ENCODE measurements at places on chromosomes 11 and 22. TPM values are rescaled to one million over a fixed set of nuclear protein-coding genes. Genes with fewer than 3 reads are reported as not detected.

The MS4A6A gene
- total RNA-seq = 341 TPM

The KCNE3 gene
- total RNA-seq = 3.6 TPM

The EIF1AD gene
- total RNA-seq = 31.0 TPM

The DBX1 gene
- not detected for total RNA-seq

The CCDC73 gene
- total RNA-seq = not detected

The PANX3 gene
- not detected for total RNA-seq

The LRRC10B gene
- total RNA-seq = not detected

GRCh38 chr11:134644476-134645456 is 232.7 kb upstream of the B3GAT1 start:
- no peaks in the 10 kb centered on the region for H3K27me3 ChIP-seq
- DNase-seq = no peak
- H3K4me1 ChIP-seq = no peaks in the 10 kb centered on the region
- no peak overlapping the region for H3K4me3 ChIP-seq
- no peaks in the 10 kb centered on the region for H3K36me3 ChIP-seq

- H3K4me1 ChIP-seq = no peaks in the 10 kb centered on the region
- DNase-seq = no peak
- no peak overlapping the region for H3K27ac ChIP-seq
- no peak overlapping the region for H3K4me3 ChIP-seq
These were observed 126.3 kb downstream of the SLC1A2 start for GRCh38 chr11:35293035-35293434.

DNA sequence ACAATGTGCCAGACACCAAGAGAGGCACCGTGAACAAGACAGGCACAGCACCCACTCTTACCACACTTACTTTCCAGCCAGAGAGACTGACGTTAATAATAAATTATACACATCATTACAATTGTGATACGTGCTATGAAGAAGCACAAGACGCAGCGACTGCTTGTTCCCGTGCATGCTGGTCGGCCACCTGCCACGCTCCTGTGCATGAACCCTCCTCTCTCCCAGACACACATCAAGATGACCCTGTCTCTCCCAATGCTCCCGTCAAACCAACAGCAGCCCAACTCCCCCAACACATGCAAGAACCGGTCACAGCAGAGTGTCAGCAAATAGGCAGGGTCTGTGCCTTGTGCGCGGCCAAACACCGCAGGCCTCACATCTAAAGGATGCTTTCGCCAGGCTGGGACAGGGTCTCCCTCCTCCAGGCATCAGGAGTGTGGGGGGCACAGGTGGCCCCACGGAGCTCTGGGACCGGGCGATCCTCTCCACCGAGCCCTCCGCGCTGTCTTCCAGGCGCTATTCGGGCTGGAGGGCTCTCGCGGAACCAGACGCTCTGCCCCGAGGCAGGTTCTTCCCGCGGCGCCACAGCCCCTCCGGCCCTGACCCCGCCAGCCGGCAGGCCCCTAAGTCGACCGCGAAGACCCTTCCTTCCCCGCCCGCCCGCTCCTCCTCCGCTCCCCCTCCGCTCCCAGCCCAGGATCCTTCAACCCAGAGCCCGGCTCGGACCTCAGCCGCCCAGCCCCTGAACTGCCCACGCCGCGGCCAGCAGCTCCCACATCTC is 533 bp downstream of the SERGEF start:
- DNase-seq = no peak
- H3K27me3 ChIP-seq = no peaks in the 10 kb centered on the region
- H3K4me3 ChIP-seq = peak overlapping the region; percentile 73
- H3K4me1 ChIP-seq = no peaks in the 10 kb centered on the region
- no peaks in the 10 kb centered on the region for H3K36me3 ChIP-seq
- H3K27ac ChIP-seq = peak overlapping the region; percentile 93

GRCh38 chr11:1825039-1825740 is 9.6 kb upstream of the SYT8 start:
- H3K4me3 ChIP-seq = no peak overlapping the region
- H3K36me3 ChIP-seq = no peaks in the 10 kb centered on the region
- no peaks in the 10 kb centered on the region for H3K27me3 ChIP-seq
- no peak overlapping the region for H3K27ac ChIP-seq

GRCh38 chr11:59271247-59271755 is 58.6 kb upstream of the MPEG1 start:
- DNase-seq = no peak
- H3K27ac ChIP-seq = no peak overlapping the region
- H3K4me3 ChIP-seq = no peak overlapping the region

- no peaks in the 10 kb centered on the region for H3K4me1 ChIP-seq
- H3K27ac ChIP-seq = peak overlapping the region; percentile 87
- peak overlapping the region; percentile 47 for H3K4me3 ChIP-seq
- no peaks in the 10 kb centered on the region for H3K27me3 ChIP-seq
- H3K36me3 ChIP-seq = no peaks in the 10 kb centered on the region
These were observed 434 bp upstream of the CCDC83 start for GRCh38 chr11:85854557-85855340.

- H3K4me1 ChIP-seq = peaks cover 11% of the 10 kb centered on the region
- peak overlapping the region; percentile 76 for H3K4me3 ChIP-seq
- H3K36me3 ChIP-seq = no peaks in the 10 kb centered on the region
- peaks cover 6% of the 10 kb centered on the region for H3K27me3 ChIP-seq
- no peak for DNase-seq
These were observed 4.3 kb upstream of the ZBED4 start for GRCh38 chr22:49849161-49850020.

- H3K36me3 ChIP-seq = no peaks in the 10 kb centered on the region
- DNase-seq = no peak
- H3K4me3 ChIP-seq = no peak overlapping the region
These were observed 33.5 kb upstream of the BID start for GRCh38 chr22:17807578-17808410.

DNA sequence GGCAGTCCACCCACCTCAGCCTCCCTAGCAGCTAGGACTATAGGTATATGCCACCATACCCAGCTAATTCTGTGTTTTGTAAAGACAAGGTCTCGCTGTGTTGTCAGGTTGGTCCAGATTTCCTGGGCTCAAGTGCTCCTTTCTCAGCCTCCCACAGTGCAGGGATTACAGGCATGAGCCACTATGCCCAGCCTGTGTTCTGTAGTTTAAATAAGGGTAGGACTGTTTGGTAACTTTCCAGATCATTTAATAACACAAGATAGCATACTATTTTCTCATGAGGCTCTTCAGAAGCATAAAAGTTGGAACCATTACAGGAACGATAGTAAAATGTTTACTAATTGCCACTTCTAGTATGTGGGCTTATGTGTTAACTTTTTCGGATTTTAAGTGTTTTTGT is 38.0 kb upstream of the GRIK4 start:
- H3K36me3 ChIP-seq = peaks cover 4% of the 10 kb centered on the region
- no peaks in the 10 kb centered on the region for H3K27me3 ChIP-seq
- H3K27ac ChIP-seq = no peak overlapping the region
- DNase-seq = no peak
- H3K4me1 ChIP-seq = no peaks in the 10 kb centered on the region

- H3K27ac ChIP-seq = no peak overlapping the region
- H3K4me1 ChIP-seq = no peaks in the 10 kb centered on the region
- H3K36me3 ChIP-seq = no peaks in the 10 kb centered on the region
- DNase-seq = no peak
- H3K4me3 ChIP-seq = no peak overlapping the region
- H3K27me3 ChIP-seq = no peaks in the 10 kb centered on the region
These were observed 507.1 kb downstream of the SOX6 start for GRCh38 chr11:15849257-15849656.

DNA sequence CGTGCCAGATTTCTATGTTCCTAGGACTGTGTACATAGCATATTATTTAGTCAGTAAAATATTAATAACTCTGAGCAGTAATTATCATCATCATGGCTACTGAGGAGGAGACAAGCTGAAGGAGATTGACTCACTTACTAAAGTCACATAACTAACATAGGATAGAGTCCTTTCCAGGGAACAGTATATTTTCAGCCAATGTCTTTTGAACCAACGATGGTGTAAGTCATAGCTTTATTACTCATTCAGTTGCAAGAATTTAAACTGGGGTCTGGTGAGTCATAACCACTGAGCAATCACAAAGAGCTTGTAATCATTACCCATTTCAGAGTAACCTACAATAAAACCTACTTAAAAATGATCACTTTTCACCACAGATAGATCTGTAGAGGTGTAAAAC is 1564.8 kb upstream of the TENM4 start:
- DNase-seq = no peak
- H3K4me1 ChIP-seq = no peaks in the 10 kb centered on the region
- no peaks in the 10 kb centered on the region for H3K27me3 ChIP-seq
- no peak overlapping the region for H3K27ac ChIP-seq

GRCh38 chr11:116642902-116643301 is 129.9 kb downstream of the BUD13 start:
- H3K4me1 ChIP-seq = no peaks in the 10 kb centered on the region
- no peak overlapping the region for H3K27ac ChIP-seq
- no peak for DNase-seq
- no peaks in the 10 kb centered on the region for H3K36me3 ChIP-seq

DNA sequence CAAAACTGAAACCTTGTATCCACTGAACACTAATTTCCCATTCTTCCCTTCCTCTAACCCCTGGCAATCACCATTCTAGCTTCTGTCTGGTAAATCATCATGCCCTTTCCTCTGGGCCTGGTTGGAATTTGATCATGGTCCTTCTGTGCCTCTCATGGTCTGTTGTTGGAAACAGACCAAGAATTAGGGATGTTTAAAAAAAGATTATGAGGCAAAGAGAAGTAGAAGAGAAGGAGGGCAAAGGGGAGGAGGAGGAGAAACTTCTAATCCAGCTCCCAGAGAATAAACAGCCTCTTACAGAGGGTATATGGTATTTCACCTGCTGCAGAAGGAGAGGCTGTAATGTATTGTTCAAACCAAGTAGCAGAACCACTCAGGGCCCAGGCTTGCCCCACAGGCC is 10.6 kb downstream of the BCO2 start:
- H3K4me3 ChIP-seq = no peak overlapping the region
- H3K4me1 ChIP-seq = no peaks in the 10 kb centered on the region
- no peaks in the 10 kb centered on the region for H3K27me3 ChIP-seq
- H3K27ac ChIP-seq = no peak overlapping the region
- no peak for DNase-seq

DNA sequence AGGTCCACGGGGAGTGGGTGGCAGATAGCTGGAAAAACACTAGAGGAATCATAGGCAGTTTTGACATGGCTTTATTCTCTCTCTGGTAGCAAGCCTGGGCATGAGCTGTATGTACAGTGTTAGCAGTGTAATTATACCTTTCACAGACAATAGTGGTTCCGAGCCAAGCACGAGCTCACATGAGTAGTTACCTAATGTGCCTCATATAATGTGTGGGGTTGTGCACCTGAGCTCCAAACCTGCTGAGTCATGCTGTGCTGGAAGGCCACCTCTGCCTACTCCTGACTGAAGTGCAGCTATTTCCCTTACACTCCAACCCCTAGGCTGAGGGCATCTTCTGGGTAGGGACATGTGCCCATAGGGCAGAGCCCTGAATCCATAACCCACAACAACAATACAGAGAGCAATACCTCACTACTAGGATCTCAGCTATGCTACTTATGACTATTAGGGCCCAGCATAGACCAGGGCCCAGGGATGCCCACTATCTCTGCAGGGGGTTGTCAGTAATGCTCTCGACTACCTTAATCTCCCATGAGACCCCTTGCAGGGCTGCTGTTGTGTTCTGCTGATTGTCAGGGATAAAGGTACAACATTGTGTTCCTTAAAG is 432.1 kb downstream of the DYNC2H1 start:
- no peak for DNase-seq
- H3K27ac ChIP-seq = no peak overlapping the region
- H3K36me3 ChIP-seq = no peaks in the 10 kb centered on the region
- H3K27me3 ChIP-seq = no peaks in the 10 kb centered on the region
- H3K4me1 ChIP-seq = no peaks in the 10 kb centered on the region
- H3K4me3 ChIP-seq = no peak overlapping the region

DNA sequence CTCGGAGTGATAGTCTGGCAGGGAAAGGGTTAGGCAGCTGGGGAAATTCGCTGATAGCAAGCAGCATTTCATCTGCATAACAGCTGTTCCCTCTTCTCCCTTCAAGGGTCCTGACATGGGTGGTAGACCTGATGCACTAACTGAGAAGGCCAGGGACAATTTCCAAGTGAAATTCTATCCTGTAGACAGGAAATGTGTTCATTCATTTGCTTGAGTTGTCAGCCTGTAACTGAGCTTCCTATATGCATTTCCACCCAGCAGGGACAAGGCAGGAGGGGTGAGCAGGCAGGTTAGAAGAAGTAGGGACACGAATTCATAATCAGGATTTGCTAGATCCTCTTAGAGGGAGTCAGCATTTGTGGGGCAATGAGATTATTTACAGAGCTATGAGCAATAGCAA is 154.3 kb upstream of the NCAM1 start:
- H3K36me3 ChIP-seq = no peaks in the 10 kb centered on the region
- H3K27me3 ChIP-seq = no peaks in the 10 kb centered on the region
- no peaks in the 10 kb centered on the region for H3K4me1 ChIP-seq
- no peak overlapping the region for H3K27ac ChIP-seq
- H3K4me3 ChIP-seq = no peak overlapping the region

DNA sequence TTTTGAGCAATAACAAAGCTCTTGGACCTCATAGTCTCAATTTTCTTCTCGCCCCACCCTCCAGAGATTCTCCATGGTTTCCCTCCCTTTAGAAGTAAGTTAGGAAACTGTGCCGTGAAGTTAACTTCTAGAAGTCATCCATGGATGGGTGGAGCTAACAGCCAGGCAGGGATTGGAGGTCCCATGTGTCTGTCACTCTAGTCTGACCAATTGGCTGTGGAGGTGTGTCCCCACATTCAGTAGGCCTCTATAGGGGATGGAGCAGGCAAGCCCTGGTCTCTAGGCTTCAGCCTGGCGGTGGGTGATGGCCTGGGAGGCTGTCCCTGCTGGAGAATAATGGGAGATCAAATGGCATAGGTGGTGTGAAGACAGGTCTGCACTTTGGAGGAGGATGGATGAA is 50.7 kb downstream of the TP53I11 start:
- no peak for DNase-seq
- no peak overlapping the region for H3K4me3 ChIP-seq
- no peaks in the 10 kb centered on the region for H3K36me3 ChIP-seq
- H3K4me1 ChIP-seq = no peaks in the 10 kb centered on the region

GRCh38 chr11:37087650-37088572 is 489.9 kb upstream of the RAG2 start:
- H3K27ac ChIP-seq = no peak overlapping the region
- H3K4me3 ChIP-seq = no peak overlapping the region
- H3K27me3 ChIP-seq = no peaks in the 10 kb centered on the region
- no peaks in the 10 kb centered on the region for H3K36me3 ChIP-seq
- H3K4me1 ChIP-seq = no peaks in the 10 kb centered on the region
- no peak for DNase-seq

DNA sequence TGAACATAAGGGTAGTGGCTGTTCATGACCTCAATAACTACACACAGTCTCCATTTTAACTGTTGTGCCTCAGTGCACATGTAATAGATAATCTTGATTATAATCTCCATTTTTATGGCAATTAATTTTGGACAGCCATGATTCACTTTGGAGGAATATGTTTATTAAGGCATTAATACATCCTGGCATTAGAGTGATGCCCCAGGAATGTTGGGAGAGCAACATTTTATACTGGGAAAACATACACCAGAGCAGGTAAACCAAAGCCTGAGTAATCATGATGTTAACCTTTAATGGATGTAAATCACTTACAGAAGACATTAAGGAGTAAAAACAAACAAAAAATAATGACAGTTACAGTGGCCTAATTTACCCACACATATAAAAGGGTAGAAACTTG is 886.3 kb upstream of the RAG2 start:
- H3K4me1 ChIP-seq = no peaks in the 10 kb centered on the region
- H3K27ac ChIP-seq = no peak overlapping the region
- no peaks in the 10 kb centered on the region for H3K36me3 ChIP-seq
- no peaks in the 10 kb centered on the region for H3K27me3 ChIP-seq

- H3K27ac ChIP-seq = no peak overlapping the region
- no peaks in the 10 kb centered on the region for H3K4me1 ChIP-seq
- no peaks in the 10 kb centered on the region for H3K27me3 ChIP-seq
- no peak overlapping the region for H3K4me3 ChIP-seq
- H3K36me3 ChIP-seq = no peaks in the 10 kb centered on the region
- no peak for DNase-seq
These were observed 106.4 kb upstream of the KIRREL3 start for GRCh38 chr11:127106938-127107337.

Data from breast epithelium (tissue), 4 donors.